Neural progenitor cell (in vitro differentiated cells): ENCODE measurements at places on chromosomes 16 and 17.

DNA sequence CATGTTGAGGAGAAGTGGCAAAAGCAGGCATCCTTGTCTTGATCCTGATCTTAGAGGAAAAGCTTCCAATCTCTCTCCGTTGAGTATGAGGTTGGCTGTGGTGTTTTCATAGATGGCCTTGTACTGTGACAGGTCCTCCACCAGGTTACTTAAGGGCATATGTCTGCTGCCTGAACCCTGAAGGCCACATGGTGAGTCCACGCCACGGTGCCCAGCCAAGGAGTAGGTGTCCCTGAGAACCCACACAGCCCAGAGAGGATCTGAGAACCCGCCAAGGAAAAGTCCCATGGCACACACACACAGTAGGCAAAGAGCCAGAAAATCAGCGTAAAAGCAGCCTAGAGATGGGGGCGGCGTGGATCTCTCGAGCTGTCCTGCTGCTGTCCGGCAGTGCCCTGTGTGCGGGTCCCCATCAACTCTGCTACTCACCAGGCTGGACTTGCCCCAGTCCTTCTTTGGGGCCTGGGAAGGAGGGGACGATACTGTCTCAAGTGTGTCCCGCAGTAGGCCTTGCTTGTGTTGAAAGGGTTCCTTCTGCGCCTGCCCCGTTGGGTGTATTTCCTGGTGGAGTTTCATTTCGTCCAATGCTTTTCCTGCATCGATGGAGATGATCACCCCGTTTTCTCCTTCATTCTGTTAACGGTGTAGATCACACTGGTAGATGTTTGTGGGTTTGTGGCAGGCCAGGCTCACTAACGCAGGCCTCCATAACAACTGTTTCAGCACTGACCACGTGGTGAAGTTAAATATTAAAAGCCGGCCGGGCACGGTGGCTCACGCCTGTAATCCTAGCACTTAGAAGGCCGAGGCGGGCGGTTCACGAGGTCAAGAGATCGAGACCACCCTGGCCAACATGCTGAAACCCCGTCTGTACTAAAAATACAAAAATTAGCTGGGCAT lies 90.8 kb upstream of the DNAH17 start:
- no peak for DNase-seq

GRCh38 chr17:31392856-31393748 lies 1.6 kb downstream of the RAB11FIP4 start:
- DNase-seq, result no peak

- peak; percentile 31 for DNase-seq
Observed at GRCh38 chr16:85173146-85173980, 61.1 kb upstream of the CIBAR2 start.

GRCh38 chr17:74754832-74755231 lies 6.4 kb downstream of the NHERF1 start:
- no peak for DNase-seq

DNA sequence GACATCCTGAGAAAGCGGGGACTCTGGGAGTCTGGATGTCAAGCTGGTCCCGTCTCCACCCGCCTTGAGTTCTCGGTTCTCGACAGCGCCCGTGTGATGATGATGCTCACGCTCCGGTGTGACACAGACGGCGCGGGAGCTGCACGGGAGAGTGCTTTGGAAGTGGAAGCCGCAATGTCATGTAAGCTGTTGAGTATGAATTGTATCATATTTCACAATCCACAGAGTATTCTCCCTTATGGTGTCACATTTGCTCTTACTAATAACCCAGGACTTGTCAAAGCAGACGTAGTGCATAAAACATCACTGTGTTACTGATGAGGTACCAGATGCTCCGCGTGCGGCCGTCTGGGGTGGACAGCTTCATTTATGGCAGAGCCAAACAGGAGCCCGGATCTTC lies 217.5 kb upstream of the CHMP6 start:
- no peak for DNase-seq
